Stimulated activated CD4-positive, alpha-beta T cell treated with anti-CD3 and anti-CD28 coated beads, Interleukin-2, amount 100 ng/mL, for 24 hours (primary cell): ENCODE measurements at places on chromosomes 13 and 19.

DNA sequence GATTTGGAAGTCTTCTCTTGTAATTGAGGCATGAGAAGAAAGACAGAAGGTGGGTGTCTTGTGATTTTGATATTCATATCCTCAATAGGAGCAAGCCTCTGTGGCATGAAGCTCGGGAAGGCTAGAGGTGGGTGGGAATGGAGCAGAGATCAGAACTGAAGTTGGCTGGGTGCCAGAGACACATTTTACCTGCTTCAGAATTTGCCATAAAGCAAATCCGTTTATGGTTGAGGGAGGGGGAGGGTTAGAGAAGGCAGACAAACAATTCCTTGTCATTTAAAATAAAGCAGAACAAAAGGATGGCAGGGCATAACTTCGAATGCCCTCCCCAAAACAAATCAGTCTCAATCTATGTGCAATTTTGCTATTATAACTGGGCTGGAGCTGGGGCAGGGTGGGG is 305.9 kb downstream of the KLF5 start:
- DNase-seq, result no peak

GRCh38 chr13:67140006-67140405 is 90.1 kb downstream of the PCDH9 start:
- no peak for DNase-seq

DNA sequence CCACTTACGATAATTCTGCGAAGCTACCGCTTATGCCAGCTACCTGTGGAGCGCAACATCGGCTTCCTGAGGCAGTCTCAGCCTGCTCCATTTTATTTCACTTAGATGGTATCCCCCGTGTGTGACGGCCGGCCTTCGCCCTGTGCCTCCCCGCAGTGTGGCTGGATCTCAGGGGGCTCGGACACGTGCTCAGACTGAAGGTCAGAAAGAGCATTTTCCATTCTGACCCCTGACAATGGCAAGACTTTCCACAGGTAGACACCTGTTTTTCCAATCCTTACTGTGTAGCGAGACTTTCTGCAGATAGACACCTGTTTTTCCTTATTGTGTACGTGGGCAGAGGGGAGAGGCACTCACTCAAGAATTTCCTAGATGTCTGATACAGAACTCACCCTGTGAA is 52.7 kb downstream of the ATP11A start:
- no peak for DNase-seq

DNA sequence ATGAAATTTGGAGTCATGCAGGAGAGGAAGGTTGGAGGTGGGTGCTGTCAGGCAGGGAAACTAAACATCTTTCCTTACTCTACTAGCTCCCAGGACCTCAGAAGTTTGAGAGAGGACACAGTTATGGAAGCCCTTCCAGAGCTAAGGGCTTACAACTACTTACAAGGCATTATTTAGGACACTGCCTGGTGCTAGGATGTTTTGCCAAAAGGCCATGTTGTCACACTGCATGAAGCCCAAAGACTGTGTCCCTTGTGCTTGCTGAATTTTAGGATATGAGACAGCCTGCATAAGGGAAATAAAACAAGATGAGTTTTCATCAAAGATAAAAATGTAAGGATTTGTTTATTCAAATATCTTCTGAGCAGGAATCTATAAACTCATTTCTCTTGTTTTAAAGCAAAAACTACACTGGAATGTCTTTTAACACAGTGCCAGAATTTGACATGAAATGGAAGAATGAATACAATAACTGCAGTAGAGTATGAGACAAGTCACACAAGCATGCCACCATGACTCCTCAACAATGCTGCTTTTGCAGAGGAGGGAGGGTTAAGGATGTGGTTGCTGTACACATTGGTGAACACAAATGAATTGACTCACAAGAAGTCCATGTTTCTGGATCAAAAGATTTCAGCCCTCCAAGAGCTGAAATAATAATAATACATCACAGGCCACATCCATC is 258.4 kb downstream of the SPRY2 start:
- no peak for DNase-seq

DNA sequence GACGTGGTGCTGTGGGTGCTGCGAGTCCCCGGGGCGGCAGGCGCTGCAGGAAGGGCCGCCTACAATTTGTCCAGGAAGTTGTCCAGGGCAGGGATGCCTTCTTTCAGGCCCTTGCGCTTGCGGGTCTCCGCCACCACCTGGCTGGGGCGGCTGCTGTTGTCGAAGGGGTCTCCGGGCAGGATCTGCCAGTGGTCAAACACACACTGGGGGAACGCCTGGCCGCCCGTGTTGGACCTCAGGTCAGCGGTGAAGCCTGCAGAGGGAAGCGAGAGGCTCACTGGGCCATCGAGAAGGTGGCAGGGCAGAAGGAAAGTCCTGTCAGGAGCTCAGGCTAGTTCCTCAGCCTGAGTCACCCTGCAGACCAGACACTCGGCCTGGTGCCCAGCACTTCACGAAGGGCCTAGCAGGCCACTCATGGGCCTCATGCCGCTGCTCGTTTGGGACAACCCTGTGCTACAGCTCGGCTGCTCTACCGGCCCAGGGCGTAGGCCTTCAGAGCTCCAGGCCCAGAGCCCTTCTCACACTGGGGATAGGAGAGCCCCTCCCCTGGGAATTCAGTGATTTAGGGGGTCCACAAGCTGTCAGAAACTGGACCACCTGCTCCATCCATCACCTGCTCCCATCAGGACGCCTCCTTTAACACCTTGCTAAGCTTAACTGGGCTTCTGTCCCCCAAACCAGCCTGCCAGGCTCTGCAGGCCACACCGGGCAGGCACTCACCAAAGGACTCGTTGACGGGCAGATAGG is 5.8 kb upstream of the DAPK3 start:
- DNase-seq, result peak; percentile 43

- DNase-seq, result peak; percentile 71
These were observed 1.4 kb downstream of the RNF126 start for GRCh38 chr19:661427-662196.
